Right atrium auricular region (tissue), 2 donors: ENCODE measurements at places on chromosomes 7 and 10.
A peak's percentile ranks its signal among the peaks of the same experiment; 100 is the strongest.

DNA sequence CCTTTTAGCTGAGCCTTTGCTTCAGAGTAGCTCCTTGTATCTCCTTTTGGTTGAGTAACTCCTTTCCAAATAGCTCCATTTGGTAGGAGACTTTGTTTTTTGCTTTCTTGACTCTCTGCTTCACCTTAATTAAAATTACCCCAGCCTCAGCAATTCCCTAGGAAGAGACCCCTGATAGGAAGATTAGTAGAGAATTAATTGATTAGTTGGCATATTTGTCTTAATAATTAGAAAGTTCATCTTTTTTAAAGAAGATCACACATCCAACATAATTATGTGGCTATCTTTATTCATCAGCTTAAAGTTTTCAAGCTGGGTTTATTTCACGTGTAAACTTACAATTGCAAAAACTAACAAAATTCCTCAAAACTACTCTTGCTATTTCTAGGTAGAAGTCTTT is 119.1 kb downstream of the LRRN3 start:
- no peak for DNase-seq

GRCh38 chr7:8261711-8262695 is at the start of gene ICA1:
ICA1 (minus strand) TSS chr7:8262167; CDS start chr7:8235926, 26,241 bp downstream.
- no peak for DNase-seq

DNA sequence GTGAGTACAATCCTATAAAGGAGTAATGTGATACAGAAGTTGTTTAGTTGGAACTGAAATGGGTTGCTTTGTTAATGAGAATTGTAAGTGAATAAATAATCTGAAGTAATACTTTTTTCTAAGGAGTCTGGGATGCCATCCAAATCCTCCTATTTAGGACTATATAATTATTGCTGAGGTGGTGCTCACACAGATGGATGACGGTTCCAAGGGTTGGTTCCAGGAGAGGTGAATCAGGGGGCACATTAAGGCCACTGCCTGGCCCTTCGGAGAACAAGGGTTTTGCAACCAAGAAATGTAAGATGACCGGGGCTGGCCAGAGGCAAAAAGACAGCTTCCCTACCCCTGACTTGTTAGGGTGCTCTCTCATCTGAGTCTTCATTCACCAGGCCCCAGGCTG is 352.7 kb downstream of the PHTF2 start:
- no peak for DNase-seq

- no peak for DNase-seq
Measured at GRCh38 chr7:144908943-144909556, 73.2 kb upstream of the TPK1 start.

- DNase-seq, result no peak
Measured at GRCh38 chr10:91787810-91788209, 10.4 kb upstream of the TNKS2 start.

DNA sequence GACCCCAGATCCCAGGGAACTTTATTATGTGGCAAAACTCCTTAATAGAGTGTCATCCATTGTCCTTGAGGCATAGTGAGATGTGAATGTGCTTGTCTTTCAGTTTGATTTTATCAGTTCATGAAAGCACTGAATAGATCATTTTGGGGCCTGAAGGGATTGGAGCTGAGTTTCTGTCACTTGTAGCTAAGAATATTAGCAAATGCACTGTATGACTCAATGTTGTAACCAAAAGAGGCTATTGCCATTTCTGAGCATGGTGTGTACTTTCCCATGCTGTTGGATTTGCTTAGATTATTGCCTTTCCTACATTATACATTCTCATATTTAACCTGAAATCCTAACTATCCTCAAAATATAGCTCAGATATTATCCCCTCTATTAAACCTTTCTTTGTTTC is 130.4 kb downstream of the PRKG1 start:
- DNase-seq, result no peak

- DNase-seq, result no peak
Measured at GRCh38 chr10:132146271-132146671, 40.5 kb upstream of the DPYSL4 start.

- no peak for DNase-seq
Measured at GRCh38 chr7:646951-647350, 79.5 kb upstream of the DNAAF5 start.

DNA sequence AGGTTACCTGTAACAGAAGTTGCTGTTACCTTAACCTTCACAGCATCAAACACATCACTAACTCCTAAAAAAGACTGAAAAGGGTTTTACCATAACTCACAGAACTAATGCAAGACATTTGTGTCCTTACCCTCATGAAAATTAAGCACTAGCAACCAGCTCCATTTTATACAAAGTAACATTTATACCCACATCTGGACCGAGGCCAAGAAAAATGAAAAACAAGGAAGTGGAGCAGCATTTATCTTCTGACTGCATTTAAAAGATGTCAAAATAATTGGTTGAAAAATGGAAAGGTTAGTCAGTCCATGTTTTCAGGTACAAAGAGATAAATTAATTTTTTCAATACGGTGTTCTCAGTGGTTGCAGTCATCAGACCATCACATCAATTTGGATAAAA is 3.1 kb upstream of the RBP4 start:
- no peak for DNase-seq

DNA sequence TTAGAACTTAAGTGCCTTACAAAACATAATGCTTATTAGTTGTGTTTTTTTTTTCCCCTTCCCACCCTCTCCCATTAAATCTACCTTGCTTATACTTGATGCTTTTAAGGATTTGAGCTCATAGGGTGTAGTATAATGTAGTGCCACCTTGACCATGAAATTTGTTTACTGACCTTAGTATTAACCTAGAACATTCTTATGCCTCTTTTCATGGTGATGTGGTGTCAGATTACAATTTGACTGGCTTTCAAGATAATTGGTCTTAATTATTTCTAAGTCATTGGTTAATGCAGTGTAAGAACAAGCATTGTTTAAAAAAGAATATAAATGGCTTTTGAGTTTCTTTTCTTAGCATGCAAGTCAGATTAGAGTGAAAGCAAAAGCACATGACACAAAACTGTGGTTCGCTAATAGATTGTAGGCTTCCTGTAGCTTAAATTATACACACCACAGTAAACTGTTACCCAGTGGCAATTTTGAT is 61.8 kb downstream of the ADD3 start:
- DNase-seq, result no peak

- peak; percentile 21 for DNase-seq
Measured at GRCh38 chr7:64886956-64887545, 16.0 kb upstream of the ZNF273 start.

GRCh38 chr10:72066318-72067284 is 21.8 kb downstream of the SPOCK2 start:
- DNase-seq, result no peak

DNA sequence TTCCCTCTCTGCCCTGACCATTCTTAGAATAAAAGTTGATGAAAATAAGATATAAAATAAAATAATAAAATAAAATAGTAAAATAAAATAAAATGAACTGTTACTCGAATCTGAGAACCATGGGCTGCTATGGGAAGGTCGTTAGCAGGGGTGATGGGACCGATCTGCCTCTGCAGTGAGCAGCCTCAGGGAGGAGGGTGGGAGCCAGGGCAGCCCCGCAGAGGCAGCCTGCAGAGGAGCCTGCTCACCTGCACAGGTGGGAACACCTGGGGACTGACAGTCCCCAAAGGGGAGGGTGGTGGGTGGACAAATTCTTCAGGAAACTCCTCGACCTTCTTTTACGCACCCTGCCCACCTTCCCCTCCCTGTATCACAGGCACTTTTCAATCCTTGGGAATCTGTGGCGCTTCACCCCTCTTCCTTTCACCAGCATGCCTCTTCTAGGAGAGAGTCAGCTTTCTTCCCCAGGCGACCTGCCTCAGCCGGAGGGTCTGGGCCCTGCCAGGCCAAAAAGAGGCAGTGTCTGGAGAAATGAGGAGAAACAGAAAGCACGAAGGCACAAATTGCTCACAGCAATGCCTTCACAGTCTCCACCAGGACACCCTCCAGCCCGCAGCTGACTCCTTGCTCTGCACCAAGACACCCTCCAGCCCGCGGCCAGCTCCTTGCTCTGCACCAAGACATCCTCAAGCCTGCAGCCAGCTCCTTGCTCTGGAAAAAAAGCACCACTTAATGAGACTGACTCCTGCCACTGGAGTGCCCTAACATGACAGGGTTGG is 368.4 kb upstream of the SHH start:
- no peak for DNase-seq

- DNase-seq, result no peak
Measured at GRCh38 chr7:89029864-89030263, 234.3 kb upstream of the TEX47 start.

- DNase-seq, result no peak
Measured at GRCh38 chr7:127844707-127845331, 186.4 kb downstream of the LRRC4 start.

DNA sequence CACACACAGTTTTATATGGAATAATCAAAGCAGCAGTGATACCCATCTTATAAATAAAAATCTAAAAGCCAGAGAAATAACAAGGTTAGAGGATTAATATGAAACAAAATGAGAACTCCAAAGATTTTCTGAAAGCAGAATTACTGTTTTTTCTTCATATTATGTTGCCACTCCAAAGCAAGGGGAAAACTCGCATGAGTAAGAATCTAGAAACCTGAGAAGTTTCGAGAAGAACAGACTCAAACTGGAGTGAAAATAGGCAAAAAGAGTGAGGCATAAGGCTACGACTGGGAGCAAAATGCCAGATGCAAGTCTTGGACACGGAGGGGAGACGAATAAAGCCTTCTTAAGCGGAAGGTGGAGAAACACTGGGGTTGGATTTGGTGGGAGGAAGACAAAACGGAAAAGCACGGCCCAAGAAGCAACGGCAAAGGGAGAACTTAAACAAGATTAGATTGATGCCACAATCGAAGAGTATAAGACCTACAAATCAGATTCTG is 923 bp downstream of the TNPO3 start:
- no peak for DNase-seq

- no peak for DNase-seq
Measured at GRCh38 chr10:85919491-85920021, 447.0 kb downstream of the GRID1 start.

GRCh38 chr10:63114031-63114814 is 18.9 kb upstream of the NRBF2 start:
- DNase-seq, result peak; percentile 93

- DNase-seq, result no peak
Measured at GRCh38 chr10:101760510-101760909, 15.4 kb downstream of the FGF8 start.

DNA sequence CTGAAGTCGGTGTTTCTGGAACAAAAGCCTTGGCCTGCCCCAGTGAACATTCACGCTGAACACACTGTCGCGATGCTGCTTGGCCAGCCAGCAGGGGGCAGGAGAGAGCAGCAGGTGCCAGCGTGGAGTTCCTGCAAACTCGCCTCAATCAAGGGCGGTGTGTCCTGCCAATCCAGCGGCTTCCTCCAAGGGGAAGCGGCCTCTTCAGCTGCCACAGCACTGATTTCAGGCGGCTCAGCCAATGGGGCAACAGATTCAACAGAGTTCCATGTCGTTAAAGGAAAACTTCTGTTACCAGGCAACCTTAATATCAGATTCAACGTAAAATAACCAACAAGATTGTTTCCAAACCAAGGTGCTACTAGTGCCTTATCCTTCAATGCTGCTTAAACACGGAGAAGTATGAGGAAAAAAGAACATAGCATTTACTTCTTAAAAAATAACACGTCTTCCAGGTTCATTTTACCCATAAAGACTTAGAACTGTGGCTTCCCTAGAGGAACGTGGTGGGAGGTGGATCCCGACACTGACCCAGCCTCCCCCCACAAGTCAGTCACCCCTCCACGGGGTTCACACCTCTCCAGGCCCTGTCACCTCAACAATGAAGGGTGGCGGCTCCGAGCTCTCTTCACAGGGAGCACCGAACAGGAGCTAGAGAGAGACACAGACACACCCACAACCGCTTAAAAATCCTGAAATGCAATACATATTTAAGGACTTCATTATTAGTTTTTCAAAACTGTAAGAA is 178.2 kb downstream of the DIP2C start:
- DNase-seq, result peak; percentile 95

DNA sequence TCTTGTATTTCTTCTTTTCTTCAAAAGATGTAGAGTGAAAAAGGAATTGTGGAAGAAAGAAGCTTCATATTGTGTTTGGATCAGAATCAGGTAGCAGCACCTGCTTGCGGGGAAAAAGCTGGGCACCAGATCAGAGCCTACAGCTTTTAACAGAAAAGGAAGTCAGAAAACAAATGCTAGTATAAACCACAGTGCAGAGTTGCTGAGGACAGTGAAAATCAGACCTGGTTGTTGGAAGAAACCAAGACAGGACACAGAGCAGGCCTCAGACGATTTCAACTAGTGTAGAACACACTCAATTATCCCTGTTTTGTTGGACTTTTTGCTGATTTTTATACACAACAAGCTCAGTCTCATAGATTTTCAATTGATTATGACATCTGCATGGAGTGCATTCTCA is 221.4 kb downstream of the PTN start:
- DNase-seq, result no peak

DNA sequence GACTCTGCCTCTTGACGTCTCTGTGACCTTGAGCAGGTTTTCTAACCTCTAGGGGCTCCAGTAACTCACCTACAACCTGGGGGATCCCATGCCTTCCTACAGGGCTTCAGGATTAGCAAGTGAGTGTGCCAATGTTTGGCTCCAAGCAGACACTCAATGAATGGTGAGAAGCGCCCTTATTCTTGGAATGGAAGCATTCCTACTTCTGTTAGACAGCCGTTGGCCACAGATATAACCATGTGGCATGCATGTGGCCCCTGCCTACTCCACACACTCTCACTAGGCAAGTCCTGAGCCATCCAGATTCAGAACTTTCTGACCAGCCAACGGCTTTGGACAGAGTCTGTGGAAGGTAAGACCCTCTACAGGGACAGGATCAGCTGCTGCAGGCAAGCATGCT is 108.9 kb upstream of the LYZL2 start:
- no peak for DNase-seq
